Stimulated activated CD8-positive, alpha-beta memory T cell treated with anti-CD3 and anti-CD28 coated beads, Interleukin-12 subunit alpha, Interleukin-12 subunit beta, amount 100 ng/mL, for 1 hour (primary cell): ENCODE measurements at places on chromosomes 7 and 10.
A peak's percentile ranks its signal among the peaks of the same experiment; 100 is the strongest.

DNA sequence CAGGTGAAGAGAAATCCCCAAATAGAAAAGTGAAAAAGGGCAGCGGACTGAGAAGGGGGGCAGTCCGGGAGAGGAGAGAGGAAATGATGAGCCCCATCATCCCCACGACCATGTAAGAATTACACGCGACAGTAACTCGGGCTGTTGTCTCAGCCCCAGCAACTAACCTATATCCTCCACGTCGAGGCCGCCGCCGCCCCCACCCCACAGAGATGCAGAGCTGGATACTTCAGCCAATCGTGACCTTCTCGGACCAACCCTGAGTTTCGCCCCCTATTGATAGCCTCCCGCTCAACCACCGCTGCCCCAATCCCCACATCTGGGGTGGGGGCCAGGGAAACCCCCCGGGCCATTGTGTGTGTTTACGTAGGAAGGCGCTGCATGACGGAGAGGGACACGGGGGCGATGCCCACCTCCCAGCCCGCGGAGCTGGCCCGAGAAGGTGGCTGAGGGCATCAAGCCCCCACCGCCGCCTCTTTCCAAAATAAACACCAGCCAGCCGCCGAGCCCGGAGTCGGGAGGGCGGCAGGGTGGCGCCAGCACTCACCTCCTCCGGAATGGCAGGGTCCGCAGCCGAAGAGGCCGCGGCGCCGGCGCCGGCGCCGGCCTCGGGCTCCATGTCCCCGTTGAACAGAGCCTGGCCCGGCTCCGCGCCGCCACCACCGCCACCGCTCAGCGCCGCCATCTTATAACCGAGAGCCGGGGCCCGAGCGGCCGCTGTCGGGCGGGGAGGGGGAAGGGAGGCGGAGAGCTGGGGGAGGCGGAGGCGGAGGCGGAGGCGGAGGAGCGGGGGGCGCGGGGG is 509 bp downstream of the BRAF start:
- DNase-seq = peak; percentile 49

- no peak for DNase-seq
Measured at GRCh38 chr7:156703209-156703608, 62.6 kb downstream of the RNF32 start.

DNA sequence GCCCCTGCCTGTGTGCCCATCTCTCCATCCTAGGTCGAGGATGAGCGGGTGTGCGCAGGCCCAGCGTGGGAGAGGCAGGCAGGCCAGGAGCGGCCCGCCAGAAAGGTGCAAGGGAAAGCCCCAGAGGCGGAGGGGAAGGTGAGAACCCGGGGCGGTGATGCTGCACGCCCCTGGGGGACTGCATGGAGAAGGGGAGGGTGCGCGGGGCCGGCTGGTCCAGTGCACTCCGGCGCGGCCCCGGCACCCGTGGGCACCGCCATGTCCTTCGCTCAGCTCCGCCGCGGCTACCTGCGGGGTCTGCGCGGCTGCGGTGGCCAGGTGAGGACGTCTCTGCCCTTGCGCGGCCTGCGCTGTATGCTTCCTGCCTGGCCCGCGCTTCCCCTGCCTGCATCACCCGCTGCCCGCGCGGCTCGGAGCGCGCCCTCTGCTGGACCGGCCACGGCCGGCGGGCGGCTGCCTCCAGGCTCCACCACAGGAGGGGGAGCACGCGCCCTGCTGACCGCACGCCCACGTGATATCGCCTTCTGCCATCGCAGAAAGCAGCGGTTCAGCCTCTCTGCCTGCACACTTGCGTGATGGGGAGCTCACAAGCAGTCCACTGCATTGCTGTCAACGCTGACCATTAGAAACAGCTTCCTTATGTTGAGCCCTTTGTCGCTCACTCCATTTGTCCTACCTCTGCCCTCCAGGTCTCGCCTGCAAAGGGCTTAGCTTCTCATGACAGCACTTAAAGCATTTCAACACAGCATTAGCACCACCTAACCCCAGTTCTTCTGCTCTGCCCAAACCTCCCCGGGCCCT is 73.9 kb downstream of the CXCL12 start:
- peak; percentile 43 for DNase-seq

GRCh38 chr10:128646956-128647355 is 520.7 kb upstream of the MKI67 start:
- DNase-seq = no peak

DNA sequence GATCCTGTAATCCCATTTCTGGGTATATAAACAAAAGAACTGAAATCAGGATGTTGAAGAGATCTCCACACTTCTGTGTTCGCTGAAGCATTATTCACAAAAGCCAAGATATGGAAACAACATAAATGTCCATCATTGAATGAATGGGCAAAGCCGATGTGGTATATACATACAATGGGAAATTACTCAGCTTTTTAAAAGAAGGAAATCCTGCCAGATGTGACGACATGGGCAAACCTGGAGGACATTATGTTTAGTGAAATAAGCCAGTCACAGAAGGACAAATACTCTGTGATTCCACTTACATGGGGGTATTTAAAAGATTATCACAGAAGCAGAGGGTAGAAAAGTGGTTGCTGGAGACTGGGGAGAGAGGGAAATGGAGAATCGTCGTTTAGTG is 23.9 kb upstream of the FAM107B start:
- DNase-seq = no peak

DNA sequence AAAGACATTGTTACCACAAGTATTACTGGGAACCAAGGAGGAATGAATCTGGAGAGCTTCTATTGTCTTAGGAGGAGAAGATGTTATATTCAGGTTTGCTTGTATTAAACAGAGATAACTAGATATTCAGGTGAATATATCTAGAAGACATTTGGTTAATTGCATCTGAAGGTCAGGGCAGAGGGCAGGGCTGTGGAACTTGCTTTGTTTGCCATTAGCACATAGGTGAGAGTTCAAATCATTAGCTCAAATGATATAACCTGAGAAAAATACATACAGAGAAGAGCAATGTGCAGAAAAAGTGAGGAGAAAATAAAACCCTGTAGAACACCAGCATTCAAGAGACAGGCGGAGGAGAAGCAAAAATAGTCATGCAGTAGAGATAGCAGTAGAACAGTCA is 116.8 kb downstream of the DNAJB9 start:
- DNase-seq = no peak

DNA sequence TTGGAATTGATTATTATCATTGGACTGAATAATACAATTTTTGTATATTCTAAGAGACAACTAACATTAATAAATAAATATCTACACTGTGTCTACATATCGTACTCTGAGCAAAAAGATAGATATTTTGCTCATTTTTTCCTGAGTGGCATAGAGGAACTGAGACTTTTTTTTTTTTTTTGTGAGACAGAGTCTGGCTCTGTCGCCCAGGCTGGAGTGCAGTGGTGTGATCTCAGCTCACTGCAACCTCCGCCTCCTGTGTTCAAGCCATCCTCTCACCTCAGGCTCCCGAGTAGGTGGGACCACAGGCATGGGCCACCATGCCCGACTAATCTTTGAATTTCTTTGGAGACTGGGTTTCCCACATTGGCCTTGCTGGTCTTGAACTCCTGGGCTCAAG is 14.0 kb downstream of the KMT2E start:
- no peak for DNase-seq

DNA sequence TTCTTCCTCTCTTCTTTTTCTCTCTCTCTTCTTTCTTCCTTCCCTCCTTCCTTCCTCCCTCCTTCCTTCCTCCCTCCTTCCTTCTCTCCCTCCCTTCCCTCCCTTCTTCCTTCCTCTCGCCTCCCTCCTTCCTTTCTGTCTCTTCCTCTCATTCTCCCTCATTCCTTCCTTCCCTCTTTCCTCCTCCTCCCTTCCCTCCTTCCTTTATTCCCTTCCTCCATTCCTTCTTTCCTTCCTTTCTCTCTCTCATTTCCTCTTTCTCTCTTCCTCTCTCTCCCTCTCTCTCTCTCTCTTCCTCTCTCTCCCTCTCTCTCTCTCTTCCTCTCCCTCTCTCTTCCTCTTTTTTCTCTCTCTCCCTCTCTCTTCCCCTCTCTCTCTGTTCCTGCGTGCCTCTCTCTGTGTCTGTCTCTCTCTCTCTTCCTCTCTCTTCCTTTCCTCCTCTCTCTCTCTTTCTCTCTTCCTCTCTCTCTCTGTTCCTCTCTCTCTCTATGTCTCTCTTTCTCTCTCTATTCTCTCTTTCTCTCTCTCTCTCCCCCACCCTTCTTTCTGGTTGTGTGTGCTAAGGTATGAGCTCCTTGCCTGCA is 80.1 kb upstream of the PFKP start:
- no peak for DNase-seq

- DNase-seq = no peak
Measured at GRCh38 chr7:100087055-100087750, 1.6 kb upstream of the COPS6 start.

- no peak for DNase-seq
Measured at GRCh38 chr7:101563943-101564777, 64.9 kb downstream of the MYL10 start.

DNA sequence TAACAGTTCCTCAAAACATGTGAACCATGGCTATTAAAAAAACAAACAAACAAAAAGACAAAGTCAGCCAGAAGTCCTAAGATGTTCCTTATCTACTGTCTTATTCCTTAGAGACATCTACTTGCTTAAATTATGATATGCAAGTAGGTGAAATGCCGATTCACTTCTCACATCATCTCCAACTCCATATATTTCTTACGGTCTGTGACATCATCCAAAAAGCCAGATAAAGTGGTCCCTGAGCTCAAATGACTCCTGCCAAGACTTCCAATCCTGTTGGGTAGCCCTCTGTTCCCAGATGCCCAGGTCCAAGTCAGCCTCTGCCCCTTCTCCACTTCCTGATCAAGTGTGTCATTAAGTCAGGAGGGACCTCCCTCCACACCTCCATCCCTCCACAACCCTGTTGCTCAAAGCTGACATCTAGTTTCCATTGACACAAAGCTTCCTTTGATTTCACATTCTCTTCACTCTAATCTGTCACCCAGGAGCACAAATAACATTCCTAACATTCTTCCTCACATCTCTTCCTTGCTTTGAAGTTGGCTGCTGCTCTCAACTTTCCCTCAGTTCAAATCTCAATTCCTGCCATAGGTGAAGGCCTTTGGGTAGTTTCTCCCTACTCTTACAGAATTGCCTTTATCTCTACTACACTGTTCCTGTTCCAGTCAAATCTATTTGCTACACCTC is 56.1 kb upstream of the PDLIM1 start:
- no peak for DNase-seq

GRCh38 chr10:30705625-30706149 is 76.1 kb upstream of the LYZL2 start:
- no peak for DNase-seq

- DNase-seq = no peak
Measured at GRCh38 chr7:24881623-24882022, 98.4 kb downstream of the OSBPL3 start.

- no peak for DNase-seq
Measured at GRCh38 chr10:71052076-71052660, 160.2 kb upstream of the UNC5B start.

DNA sequence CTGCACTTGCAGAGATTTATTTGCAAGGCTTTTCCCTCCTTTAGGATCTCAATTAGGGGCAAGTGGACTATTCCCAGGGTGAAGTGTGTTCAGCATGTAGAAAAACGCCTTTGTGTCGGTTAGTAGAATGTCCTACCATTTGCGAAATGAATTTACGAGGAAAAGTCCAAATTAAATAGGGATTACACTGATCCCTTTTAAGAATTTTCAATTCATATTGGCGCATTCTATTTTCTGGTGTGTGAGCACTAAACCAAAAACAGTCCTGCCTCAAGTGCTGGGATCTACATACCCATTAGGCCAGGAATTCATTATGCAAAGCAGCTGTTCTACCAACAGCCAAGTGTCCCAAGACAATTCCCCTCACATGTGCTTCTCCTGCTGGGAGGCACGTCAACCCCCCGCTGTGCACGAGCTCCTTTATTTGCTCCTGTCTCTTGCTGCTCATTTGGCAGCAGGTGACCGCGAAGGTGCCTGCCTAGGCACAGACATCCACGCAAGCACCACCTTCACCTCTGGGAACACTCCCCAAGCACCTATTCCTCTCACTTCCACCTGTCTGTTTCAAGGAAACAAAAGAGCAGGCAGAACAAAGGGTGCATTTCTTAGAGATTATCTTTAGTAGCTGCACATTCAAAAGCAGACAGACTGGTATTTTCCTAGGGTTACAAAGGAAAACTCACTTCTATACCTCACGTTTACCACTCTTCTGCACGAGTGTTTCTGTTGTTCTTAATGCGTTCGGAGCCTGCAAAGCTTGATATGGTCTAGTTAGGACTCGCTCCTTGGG is 134.6 kb upstream of the FGFR2 start:
- DNase-seq = no peak

- DNase-seq = no peak
Measured at GRCh38 chr10:93742633-93743349, 14.9 kb upstream of the LGI1 start.

GRCh38 chr7:94810496-94810895 is 96.9 kb upstream of the PPP1R9A start:
- DNase-seq = no peak

- no peak for DNase-seq
Measured at GRCh38 chr10:33483816-33484190, 149.3 kb upstream of the NRP1 start.

DNA sequence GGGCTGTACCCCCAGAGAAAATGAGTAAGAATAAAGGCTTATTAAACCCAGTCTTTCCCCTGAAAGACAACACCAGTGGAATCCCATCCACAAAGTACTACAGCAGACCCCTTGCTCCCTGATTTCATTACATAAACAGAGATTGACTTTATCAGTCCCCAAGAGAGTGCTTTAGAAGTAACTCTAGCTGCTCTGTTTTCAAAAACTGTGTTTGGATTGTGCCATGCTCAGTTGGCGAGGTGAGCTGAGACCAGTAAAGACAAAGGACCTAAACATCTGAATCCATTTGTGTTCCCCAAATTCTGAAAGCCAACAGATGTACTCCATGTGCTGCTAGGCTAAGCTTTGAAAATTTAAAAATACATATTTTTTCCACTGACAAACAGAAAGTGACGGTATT is 127.0 kb downstream of the ATE1 start:
- no peak for DNase-seq

DNA sequence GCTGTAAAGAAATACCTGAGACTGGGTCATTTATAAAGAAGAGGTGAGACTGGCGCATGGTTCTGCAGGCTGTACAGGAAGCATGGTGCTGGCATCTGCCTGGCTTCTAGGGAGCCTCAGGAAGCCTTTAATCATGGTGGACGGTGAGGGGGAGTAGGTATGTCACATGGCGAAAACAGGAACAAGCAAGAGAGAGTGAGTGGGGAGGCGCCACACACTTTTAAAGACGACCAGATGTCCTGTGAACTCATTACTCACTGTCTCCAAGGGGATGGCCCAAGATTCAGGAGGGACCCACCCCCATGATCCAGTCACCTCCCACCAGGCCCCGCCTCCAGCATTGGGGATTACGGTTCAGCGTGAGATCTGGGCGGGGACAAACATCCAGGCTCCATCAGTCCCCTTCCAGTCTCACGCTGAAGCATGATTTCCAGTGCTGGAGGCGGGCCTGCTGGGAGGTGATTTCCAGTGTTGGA is 3.2 kb downstream of the ZNF316 start:
- DNase-seq = no peak

DNA sequence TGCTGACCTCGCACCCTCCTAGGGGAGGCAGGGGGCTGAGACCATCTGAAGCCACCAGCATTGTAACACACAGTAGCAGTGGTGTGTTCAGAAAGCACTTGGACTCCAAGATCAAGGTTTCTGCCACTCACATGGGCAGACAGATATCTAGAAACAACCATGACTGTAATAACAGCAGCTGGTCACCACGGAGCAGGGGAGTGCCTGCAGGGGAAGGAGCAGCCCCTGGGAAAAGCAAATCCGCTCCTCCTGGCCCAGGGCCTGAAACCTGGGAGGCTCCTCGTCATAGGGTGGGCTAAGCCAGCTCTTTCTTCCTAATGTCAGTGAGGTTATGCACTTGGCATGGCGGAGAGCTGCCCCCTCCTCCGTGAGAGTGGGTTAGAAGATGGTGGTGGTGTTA is 118.4 kb upstream of the INSYN2A start:
- DNase-seq = no peak
